Esophagus muscularis mucosa (tissue), 4 donors: ENCODE measurements at places on chromosomes 3 and 15.

DNA sequence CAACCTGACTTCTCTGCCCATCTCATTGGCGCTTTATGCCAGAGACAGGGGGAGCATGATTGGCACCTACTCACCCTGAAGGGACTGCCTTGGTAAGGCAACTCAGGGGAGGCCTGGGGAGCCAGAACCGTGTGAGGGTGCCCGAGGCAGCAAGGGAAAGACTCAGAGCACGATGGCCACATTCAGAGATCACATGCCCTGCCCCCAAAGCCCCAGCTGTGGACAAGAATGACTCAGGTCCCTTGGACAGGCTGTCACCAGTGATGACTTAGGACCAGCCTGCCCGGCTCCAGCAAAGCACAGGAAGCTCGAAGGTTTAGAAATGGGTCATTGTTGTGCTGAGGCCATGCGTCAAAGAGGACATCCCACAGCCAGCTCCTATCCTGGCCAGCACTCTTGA is 49.1 kb upstream of the LIMD1 start:
- H3K27ac ChIP-seq = no peak overlapping the region
- no peak overlapping the region for H3K4me3 ChIP-seq
- no peak for DNase-seq
- H3K4me1 ChIP-seq = peaks cover 34% of the 10 kb centered on the region
- no peaks in the 10 kb centered on the region for H3K27me3 ChIP-seq

GRCh38 chr15:43267439-43267838 is 711 bp upstream of the TGM5 start:
- H3K36me3 ChIP-seq = no peaks in the 10 kb centered on the region
- no peak for DNase-seq
- H3K27ac ChIP-seq = no peak overlapping the region
- no peaks in the 10 kb centered on the region for H3K27me3 ChIP-seq

- no peak for DNase-seq
- H3K27ac ChIP-seq = no peak overlapping the region
- H3K27me3 ChIP-seq = no peaks in the 10 kb centered on the region
- H3K4me1 ChIP-seq = no peaks in the 10 kb centered on the region
- H3K4me3 ChIP-seq = no peak overlapping the region
Observed at GRCh38 chr15:76512971-76513370, 176.4 kb downstream of the ISL2 start.

DNA sequence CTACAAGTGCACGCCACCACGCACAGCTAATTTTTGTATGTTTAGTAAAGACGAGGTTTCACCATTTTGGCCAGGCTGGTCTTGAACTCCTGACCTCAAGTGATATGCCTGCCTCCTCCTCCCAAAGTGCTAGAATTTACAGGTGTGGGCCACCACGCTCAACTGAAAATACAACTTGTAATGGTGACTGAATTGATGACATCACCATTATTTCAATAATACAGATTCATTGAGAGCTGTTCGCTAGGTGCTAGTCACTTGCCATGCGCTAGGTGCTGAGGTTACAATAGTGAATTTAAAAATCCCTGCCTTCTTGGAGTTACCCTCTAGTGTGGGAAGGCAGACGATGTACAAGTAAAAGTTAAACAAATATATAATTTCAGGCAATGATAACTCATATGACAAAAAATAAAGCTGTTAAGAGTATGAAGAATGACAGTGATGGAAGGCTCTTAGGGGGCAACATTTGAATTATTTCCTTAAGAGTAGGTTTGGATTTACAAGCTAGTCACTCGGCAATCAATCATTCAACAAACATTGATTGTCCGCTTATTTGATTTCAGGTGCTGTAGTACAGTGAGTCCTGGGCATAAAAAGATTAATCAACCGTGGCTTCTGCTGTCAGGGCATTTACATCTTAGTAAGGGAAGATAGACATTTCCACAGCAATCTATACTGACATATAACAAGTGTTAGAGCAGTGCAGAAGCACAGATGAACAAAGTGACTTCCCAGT is 9.1 kb upstream of the PPARG start:
- DNase-seq = no peak
- peaks cover 11% of the 10 kb centered on the region for H3K27me3 ChIP-seq
- no peak overlapping the region for H3K27ac ChIP-seq
- no peaks in the 10 kb centered on the region for H3K4me1 ChIP-seq
- no peak overlapping the region for H3K4me3 ChIP-seq

DNA sequence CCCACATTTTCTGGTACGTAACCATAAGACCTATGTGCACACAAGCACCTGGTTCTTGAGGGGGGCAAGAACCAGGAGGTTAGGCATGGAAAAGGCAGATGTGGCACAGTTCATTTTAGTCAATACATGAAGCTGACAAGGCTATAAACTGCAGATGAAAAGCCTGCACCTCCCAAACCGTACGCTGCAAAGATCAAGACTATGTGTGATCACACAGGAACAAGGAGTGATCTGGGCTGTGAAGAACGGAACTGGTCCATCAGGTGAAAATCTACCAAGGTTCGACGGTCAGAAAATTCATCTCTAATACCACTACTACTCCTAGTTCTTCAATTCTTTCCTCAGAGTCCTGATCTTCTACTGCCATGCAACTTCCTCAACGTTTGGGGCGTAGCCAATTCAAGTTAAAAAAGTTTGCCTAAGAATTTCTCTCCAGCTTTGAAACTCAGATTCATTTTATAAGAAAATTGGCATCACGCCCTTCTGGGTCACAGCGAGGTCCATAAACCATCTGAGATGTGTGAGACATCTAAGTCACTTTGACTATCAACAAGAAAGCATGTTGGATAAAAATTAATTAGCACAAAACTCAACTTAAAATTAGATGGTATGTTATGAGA is 41.9 kb downstream of the PLD1 start:
- no peak for DNase-seq
- no peaks in the 10 kb centered on the region for H3K36me3 ChIP-seq
- H3K27ac ChIP-seq = no peak overlapping the region
- H3K4me1 ChIP-seq = peaks cover 50% of the 10 kb centered on the region
- H3K27me3 ChIP-seq = no peaks in the 10 kb centered on the region
